Activated CD4-positive, CD25-positive, alpha-beta regulatory T cell (primary cell): ENCODE measurements at places on chromosomes 2 and 18.

- DNase-seq = no peak
Measured at GRCh38 chr18:24397131-24397693, 412 bp downstream of the OSBPL1A start.

GRCh38 chr2:36618381-36618780 lies 20.4 kb upstream of the FEZ2 start:
- no peak for DNase-seq

GRCh38 chr2:229586746-229587705 lies 127.3 kb downstream of the DNER start:
- DNase-seq = no peak

DNA sequence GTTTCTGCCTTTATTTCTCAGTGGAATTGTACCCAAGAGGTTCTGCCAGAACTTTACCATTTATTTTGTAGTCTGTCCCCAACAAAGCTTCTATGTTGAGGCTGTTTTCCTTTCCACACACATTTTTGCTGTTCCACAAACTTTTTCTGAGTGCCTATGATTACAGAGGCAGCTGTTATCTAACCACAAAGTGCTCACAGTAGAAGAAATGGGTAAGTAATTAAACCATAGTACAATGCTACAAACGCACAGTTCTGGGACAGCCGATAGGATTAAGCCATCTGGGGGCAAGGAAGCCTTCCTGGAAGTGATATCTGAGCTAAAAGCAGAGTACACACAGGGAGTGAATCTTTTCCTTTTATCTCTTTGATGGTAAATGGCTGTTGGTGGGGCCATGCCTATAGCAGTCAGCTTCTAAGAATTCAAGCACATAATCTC lies 3.9 kb upstream of the MGAT4A start:
- DNase-seq = no peak

DNA sequence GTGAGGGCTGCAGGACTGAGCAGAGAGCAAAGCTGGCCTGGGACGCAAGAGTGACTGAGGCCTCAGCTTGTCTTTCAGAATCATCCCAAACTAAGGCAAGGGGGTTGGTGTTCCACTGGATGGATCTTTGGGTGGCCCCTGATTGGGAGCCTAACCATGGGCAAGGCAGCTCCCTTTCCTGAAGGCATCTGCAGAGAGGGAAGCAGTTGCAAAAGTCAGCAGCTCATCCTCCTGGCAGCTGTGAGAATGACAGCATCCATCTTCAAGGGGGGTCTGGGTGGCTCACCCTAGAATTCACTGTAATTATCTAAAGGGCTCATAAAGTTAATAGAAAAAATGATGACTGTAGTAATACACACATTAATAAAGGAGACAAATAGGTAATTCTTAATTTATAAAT lies 46.5 kb upstream of the RAB31 start:
- no peak for DNase-seq

- no peak for DNase-seq
Measured at GRCh38 chr2:43184339-43184895, 42.0 kb downstream of the ZFP36L2 start.
